ENCODE measurements at places on chromosomes 5 and 9.

DNA sequence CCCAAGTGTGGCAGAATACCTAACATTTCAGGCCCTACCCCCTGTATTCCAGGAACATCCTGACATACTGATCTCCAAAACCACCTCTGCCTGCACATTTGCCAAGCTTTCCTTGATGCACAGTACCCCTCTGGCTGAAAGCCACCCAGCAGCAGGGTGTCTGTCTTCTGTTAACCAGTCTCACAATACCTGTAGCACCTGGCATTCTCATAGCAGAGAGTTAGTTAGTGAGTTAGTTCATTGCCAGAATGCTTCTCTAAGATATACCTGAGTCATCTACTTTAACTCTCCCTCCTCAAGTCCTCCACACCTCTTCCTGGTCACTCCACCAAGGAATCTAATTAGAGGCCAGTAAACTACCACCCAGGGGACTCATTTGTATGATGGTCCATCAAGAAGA, 46.1 kb upstream of the IL7R start:
- no peak for DNase-seq

- no peak for DNase-seq
Observed at GRCh38 chr5:162193012-162193411, 125.4 kb downstream of the GABRG2 start.

DNA sequence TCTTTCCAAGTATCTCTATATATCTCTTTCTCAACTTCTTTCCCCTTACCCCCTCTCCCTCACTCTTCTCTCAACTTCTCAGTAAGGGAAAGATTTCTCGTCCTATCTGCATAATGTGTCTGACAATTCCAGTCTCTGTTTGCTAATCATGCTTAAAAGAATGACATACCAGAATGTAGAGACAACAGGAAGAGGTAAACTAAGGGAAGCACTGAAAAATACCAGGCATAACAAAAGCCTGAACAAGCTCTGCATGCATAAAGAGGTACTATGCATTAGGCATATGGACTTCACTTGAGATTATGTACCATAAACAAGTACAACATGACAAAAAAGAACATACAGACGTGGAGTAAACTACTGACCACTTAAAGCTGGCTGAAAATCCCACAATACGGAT, 62.6 kb downstream of the SEMA5A start:
- DNase-seq, result no peak

- DNase-seq, result no peak
Observed at GRCh38 chr9:129404621-129405020, 216.3 kb downstream of the C9orf50 start.

GRCh38 chr9:81417299-81417675, 272.1 kb downstream of the TLE1 start:
- no peak for DNase-seq

DNA sequence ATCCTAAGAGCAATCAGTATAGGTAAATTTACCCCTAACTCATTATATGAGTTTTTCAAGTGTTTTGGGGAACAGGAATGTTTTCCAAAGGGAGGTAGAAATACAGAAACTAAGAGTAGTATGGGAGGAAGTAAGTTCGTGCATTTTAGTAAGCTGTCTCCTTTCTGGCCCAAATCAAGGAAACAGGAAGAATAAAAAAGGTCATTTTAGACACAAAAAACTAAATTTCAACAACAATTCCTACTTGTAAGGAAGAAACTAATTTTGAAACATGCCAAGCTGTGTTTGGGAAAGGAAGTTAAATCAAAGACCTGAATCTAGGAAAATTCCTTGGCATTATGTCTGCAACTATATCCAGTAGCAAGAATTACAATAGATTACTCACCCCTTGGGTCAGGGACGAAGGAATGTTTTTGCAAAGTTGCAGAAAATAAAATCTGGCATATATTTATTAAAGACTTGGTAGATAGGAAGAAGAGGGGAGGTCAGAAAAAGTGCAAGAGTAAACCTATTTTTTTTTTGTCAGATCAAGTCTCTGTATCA, 6.5 kb upstream of the RPS6 start:
- no peak for DNase-seq

- DNase-seq, result no peak
Observed at GRCh38 chr9:21751998-21752397, 50.4 kb upstream of the MTAP start.

- DNase-seq, result no peak
Observed at GRCh38 chr9:128887914-128888350, 6.0 kb downstream of the LRRC8A start.

- no peak for DNase-seq
Observed at GRCh38 chr5:122515709-122516431, 203.8 kb downstream of the SNCAIP start.

DNA sequence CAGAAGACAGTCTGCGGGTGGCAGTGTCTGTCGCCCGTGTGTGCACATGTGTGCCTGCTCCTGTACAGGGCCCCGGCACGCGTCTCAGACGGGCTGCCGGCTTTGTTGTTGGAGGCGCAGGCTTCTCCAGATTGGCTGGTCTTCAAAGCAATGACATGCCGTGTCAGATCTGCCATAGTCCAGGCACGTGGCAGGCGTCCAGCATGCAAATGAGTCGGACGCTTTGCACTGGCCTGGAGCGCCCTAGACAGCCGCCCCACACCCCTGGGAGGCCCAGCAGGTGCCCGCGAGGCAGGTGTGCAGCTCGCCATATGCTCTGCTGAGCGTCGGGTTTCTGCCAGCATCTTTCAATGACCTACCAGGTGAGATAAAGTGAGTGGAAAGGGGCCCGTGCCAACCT, 71.5 kb downstream of the GADD45G start:
- no peak for DNase-seq

DNA sequence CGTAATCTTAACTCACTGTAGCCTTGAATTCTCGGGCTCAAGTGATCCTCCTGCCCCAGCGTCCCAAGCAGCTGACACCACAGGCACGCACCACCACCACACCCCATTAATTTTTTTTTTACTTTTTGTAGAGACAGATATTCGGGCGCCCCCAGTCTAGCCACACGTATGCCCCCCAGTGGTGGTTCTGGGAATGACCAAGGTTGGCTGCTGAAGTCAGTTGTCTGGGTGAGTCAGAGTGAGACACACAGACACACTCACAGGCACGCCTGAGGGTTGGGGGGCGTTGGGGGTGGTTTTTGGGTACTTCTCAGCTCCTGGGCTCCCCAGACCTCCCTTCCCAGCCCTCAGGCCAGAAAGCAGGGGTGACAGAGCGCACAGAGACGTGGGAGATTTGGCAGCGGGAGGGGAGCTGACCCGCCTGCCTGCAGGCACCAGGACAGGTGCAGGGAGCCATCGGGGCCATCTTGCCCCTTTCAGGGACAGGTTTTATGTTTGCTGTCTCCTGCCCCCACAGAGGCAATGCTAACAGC, 4.2 kb upstream of the ENTPD8 start:
- DNase-seq, result peak; percentile 86

GRCh38 chr9:116318468-116319374, 165.1 kb downstream of the PAPPA start:
- DNase-seq, result no peak

Measured in activated CD8-positive, alpha-beta memory T cell treated with anti-CD3 and anti-CD28 coated beads for 4 hours (primary cell).